ENCODE measurements at places on chromosomes 12 and 14.

DNA sequence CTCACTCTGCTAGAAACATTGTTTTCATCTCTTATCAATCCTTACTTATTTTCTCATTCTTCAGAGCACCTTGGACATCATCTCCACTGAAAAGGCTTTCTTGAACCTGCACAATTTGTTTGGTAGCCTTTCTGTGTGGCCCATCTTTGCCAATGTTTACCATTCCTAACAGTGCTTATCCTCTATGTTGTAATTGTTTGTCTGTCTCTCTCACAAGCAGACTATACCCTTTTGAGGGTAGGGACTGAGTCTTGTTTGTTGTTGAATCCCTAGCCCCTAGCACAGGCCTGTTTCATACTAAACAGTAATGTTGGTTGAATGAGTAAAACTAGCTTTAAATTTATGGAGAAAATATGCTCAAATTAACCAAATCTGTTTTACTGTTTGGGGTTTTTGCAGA, 9.2 kb downstream of the MRPL42 start:
- no peak overlapping the region for H3K27ac ChIP-seq
- no peak for DNase-seq
- peaks cover 19% of the 10 kb centered on the region for H3K36me3 ChIP-seq
- no peak overlapping the region for H3K4me3 ChIP-seq

DNA sequence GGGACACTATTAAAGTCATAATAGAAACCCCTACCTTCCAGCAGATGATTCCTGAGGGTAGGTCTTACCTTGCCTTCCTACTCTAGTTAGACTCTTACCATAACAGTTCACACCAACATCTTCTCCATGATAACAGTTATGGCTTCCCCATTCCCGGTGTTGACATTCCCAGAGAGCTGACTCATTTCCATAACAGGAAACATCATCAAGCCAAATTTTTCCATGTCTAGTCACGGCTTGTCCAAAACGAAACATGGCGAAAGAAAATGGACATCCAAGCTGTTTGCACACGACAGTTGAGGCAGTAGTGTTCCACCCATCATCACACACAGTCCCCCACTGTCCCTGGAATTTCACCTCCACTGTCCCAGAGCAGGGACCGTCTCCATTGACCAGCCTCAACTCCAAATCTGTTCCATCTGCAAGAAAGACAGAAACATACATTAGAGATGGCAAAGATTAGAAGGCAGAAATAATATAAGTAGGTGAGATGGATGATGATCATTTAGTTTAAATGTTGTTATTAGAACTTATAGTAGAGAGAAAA, 10.6 kb downstream of the CD163L1 start:
- H3K27me3 ChIP-seq = peaks cover 5% of the 10 kb centered on the region
- DNase-seq = peak; percentile 38
- H3K36me3 ChIP-seq = no peaks in the 10 kb centered on the region
- H3K27ac ChIP-seq = no peak overlapping the region
- H3K4me1 ChIP-seq = no peaks in the 10 kb centered on the region
- H3K4me3 ChIP-seq = peak overlapping the region; percentile 37

GRCh38 chr12:2341871-2342270, 289.1 kb downstream of the CACNA1C start:
- H3K27ac ChIP-seq = no peak overlapping the region
- peak; percentile 38 for DNase-seq
- peaks cover 35% of the 10 kb centered on the region for H3K4me1 ChIP-seq
- H3K27me3 ChIP-seq = 0 out of 2 replicates have a peak, but pooled peaks cover 15% of the 10 kb centered on the region
- no peaks in the 10 kb centered on the region for H3K36me3 ChIP-seq

- no peak overlapping the region for H3K27ac ChIP-seq
- H3K36me3 ChIP-seq = no peaks in the 10 kb centered on the region
- no peak overlapping the region for H3K4me3 ChIP-seq
- H3K27me3 ChIP-seq = no peaks in the 10 kb centered on the region
These were observed 523.7 kb upstream of the FOXG1 start for GRCh38 chr14:28242895-28243294.

DNA sequence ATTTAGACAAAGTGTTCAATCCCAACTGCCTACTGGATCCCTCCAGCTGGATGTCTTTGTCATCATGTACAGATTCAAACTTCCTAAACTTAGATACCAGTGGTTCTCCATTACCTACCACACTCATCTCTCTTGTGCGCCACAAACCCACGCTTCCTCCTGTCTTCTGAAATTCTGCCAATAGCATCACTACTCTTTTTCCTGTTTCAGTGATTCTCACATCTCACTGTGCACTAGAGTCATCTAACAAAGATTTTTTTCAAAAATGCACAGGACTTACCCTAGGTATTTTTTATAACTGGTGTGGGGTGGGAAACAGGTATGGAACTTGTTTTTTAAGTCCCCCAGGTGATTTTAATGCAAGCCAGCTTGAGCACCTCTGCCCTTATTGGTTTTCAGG, 5.9 kb downstream of the PSMB5 start:
- H3K27ac ChIP-seq = no peak overlapping the region
- peaks cover 18% of the 10 kb centered on the region for H3K4me1 ChIP-seq
- no peaks in the 10 kb centered on the region for H3K27me3 ChIP-seq

- H3K4me1 ChIP-seq = peaks cover 17% of the 10 kb centered on the region
- H3K4me3 ChIP-seq = no peak overlapping the region
- DNase-seq = no peak
These were observed 290.9 kb downstream of the CACNA1C start for GRCh38 chr12:2343681-2344080.

GRCh38 chr12:22276867-22277266, 57.6 kb downstream of the ST8SIA1 start:
- no peak overlapping the region for H3K4me3 ChIP-seq
- no peak overlapping the region for H3K27ac ChIP-seq
- peaks cover 13% of the 10 kb centered on the region for H3K4me1 ChIP-seq

GRCh38 chr14:56860441-56860840, 50.2 kb upstream of the OTX2 start:
- DNase-seq = no peak
- no peaks in the 10 kb centered on the region for H3K4me1 ChIP-seq
- peaks cover 79% of the 10 kb centered on the region for H3K27me3 ChIP-seq

DNA sequence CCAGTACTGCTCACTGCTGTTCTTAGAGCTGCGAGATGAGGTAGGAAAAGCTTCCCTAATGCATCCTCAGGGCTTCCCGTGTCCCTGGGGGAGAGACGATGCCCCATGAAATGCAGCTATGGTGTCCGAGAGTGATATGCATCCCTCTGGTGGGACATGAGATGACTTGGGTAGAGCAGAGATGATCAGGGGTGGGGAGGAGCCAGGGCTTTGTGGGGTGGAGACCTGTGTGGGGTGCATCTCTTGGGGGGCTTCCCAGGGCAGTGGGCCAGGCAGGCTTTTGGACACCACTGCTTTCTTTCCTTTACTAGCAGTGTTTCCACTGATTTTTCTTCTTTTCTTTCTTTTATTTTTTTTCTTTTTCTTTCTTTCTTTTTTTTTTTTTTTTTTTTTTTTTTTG, 147.3 kb downstream of the ADGRD1 start:
- H3K36me3 ChIP-seq = no peaks in the 10 kb centered on the region
- peaks cover 62% of the 10 kb centered on the region for H3K27me3 ChIP-seq
- no peak for DNase-seq
- no peaks in the 10 kb centered on the region for H3K4me1 ChIP-seq
- H3K4me3 ChIP-seq = no peak overlapping the region

- no peaks in the 10 kb centered on the region for H3K27me3 ChIP-seq
- no peaks in the 10 kb centered on the region for H3K36me3 ChIP-seq
- H3K27ac ChIP-seq = no peak overlapping the region
- no peak overlapping the region for H3K4me3 ChIP-seq
These were observed 161.7 kb downstream of the ALX1 start for GRCh38 chr12:85441741-85442140.

- H3K4me1 ChIP-seq = no peaks in the 10 kb centered on the region
- DNase-seq = peak; percentile 48
- no peak overlapping the region for H3K27ac ChIP-seq
- no peaks in the 10 kb centered on the region for H3K36me3 ChIP-seq
These were observed 247.6 kb downstream of the RPAP3 start for GRCh38 chr12:47458279-47458678.

DNA sequence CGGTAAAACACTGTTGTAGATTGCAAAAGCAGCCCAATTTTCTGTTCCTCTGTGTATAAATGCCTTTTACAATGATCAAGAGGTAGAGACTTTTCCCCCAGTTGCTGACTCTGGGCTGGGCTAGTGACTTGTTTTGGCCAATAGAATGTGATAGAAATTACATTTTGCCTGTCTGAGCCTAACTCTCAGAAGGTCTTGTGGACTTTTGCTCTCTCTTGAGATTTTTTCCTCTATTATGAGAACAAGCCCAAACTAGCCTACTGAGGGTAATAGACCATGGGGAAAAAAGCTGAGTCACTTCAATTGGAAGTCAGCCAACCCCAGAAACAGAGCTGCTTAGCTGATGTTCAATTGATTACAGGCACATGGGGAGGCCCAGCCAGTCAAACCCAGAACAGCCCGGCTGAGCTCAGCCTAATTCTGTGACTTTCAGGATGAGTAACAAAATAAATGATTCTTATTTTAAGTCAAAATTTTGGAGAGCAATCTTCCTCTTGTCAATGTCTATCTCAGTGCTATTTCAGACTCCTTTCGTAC, 61.4 kb downstream of the MYF5 start:
- 0 out of 2 replicates have a peak, but pooled peaks cover 7% of the 10 kb centered on the region for H3K4me1 ChIP-seq
- H3K36me3 ChIP-seq = no peaks in the 10 kb centered on the region
- H3K4me3 ChIP-seq = no peak overlapping the region
- H3K27me3 ChIP-seq = no peaks in the 10 kb centered on the region

DNA sequence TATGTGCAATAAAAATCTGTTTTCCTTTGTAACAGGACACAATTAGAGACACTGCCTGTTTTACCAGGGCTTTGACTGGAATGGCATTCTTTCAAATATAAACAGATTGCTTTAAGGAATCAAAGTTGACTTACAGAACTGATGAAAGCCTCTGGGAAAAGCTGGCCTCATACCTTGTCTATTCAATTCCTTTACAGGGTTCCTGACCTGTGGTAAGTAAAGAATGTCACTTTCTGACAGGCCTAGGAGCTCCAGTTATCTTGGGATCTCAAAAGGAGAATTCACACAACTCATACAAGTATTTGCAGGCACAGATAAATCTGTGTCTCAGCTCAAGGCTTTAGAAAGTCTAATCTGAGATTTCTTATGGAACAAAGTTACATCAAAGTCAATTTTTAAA, 88.4 kb downstream of the BCAT1 start:
- H3K27me3 ChIP-seq = no peaks in the 10 kb centered on the region
- no peaks in the 10 kb centered on the region for H3K4me1 ChIP-seq
- no peaks in the 10 kb centered on the region for H3K36me3 ChIP-seq
- no peak for DNase-seq
- H3K4me3 ChIP-seq = no peak overlapping the region

DNA sequence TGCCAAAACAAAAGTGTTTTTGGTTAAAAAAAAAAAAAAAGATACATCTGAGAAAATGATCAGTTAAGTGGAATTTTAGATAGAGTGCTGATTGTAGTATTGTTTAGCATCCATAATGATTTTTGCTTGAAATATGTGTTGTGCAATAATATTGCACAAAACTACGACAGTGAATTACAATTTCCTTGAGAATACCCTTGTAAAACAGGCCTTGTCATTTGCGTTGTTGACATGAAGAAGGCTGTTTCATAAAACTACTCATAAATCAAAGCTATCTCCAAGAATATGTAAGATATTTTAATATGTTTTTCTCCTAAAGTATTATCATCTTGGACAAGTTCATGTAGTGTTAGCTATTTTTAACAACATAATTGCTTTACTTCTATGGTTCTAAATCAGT, 1077.0 kb downstream of the LRFN5 start:
- no peaks in the 10 kb centered on the region for H3K36me3 ChIP-seq
- H3K4me3 ChIP-seq = no peak overlapping the region
- H3K27me3 ChIP-seq = no peaks in the 10 kb centered on the region
- peak; percentile 19 for DNase-seq
- H3K27ac ChIP-seq = no peak overlapping the region

GRCh38 chr14:37090026-37090425, 82.4 kb downstream of the SLC25A21 start:
- no peak for DNase-seq
- H3K36me3 ChIP-seq = no peaks in the 10 kb centered on the region
- H3K27me3 ChIP-seq = no peaks in the 10 kb centered on the region
- H3K4me1 ChIP-seq = no peaks in the 10 kb centered on the region
- H3K4me3 ChIP-seq = no peak overlapping the region

DNA sequence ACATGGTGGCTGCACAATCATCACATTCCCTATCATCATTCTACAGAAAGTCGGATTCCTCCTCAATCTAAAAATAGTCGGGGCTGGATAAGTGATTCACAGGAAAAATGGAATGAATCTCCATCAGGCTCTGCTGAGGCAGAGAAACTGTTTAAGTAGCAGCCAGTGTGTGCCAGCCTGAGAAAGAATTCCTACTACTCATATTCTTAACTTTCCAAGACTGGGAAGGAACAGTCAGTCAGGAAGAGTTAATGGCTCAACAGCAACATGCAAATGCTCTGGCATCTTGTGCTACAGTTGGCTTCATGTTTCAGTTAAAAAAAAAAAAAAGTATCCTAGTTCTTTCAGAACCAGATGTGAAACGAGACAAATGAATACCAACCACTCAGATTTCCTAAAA, 187.0 kb downstream of the GRIP1 start:
- no peak overlapping the region for H3K27ac ChIP-seq
- H3K36me3 ChIP-seq = no peaks in the 10 kb centered on the region
- DNase-seq = no peak
- no peaks in the 10 kb centered on the region for H3K4me1 ChIP-seq
- no peak overlapping the region for H3K4me3 ChIP-seq
- no peaks in the 10 kb centered on the region for H3K27me3 ChIP-seq

DNA sequence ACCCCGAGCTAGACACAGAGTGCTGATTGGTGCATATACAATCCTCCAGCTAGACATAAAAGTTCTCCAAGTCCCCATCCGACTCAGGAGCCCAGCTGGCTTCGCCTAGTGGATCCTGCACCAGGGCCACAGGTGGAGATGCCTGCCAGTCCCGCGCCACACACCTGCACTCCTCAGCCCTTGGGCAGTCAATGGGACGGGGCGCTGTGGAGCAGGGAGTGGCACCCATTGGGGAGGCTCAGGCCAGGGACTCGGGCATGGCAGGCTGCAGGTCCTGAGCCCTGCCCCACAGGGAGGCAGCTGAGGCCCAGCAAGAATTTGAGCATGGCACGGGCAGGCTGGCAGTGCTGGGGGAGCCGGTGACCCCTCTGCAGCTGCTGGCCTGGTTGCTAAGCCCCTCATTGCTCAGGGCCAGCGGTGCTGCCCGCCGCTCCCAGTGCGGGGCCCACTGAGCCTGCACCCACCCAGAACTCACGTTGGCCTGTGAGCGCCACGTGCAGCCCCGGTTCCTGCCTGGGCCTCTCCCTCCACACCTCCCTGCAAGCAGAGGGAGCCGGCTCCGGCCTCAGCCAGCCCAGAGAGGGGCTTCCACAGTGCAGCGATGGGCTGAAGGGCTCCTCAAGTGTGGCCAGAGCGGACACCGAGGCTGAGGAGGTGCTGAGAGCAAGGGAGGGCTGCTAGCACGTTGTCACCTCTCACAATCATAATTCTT, 136.7 kb downstream of the PAWR start:
- no peak for DNase-seq
- no peak overlapping the region for H3K4me3 ChIP-seq
- no peak overlapping the region for H3K27ac ChIP-seq
- H3K27me3 ChIP-seq = no peaks in the 10 kb centered on the region
- H3K36me3 ChIP-seq = peaks cover 14% of the 10 kb centered on the region
